ENCODE measurements at places on chromosomes 7 and 10.
A peak's percentile ranks its signal among the peaks of the same experiment; 100 is the strongest.

GRCh38 chr10:95646160-95646559 lies 10.4 kb downstream of the ALDH18A1 start:
- no peak for DNase-seq

GRCh38 chr10:79417731-79418130 lies 27.7 kb downstream of the ZCCHC24 start:
- DNase-seq: no peak

- peak; percentile 55 for DNase-seq
Measured at GRCh38 chr7:127890726-127891125, 140.5 kb downstream of the LRRC4 start.

DNA sequence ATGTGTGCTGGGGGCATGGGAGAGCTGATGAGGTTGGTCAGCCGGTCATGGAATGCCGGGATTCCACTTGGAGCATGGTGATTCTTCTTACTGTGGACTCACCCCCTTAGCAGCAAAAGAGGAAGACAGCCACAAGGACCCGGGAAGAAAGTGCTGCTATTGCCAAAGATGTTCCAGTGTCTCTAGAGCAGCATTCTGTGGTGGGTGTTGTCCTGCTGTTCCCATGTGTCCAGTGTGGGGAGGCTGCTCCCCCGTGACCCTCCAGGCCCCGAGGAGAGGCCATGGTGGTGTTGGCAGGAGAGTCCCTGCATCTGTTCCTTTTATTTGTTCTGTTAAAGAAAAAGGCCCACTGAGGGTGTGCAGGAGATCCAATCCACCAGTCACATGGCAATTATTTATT lies 499.4 kb downstream of the RPS24 start:
- DNase-seq: no peak

DNA sequence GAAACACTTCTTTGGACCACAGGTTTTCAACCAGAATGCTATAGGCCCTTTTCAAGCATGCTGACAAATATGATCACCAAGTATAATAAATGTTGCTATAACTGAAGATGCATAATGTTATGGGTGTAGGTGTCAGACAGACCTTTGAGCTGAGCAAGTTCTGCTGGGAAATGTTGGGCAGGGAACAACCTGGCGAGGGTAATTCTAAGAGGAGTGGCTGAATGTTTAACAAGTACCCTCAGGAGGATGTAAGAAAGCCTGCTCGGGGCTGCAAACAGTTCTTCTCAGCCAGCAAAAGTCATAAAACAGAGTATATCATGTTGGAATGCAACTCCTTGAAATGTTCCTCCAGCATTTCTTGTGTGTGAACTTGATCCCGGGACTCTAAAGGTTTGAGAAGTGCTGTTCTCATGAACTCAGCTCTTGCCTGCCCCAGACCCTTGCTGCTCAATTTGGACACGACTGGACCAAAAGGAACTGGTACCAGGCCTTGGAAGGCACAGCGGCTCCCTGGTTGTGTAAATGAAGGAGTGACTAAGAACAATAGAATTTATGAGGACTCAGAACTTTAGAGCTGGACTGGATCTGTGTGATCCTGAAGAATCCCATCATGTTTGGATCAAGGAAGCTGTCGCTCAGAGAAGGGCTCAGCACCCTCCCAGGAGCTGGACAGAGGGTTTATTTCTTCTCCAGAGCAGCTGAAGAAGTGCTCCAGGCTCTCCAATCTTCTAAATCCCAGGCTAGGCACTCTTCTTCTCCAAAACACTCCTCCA lies 143.2 kb upstream of the ANK3 start:
- no peak for DNase-seq

DNA sequence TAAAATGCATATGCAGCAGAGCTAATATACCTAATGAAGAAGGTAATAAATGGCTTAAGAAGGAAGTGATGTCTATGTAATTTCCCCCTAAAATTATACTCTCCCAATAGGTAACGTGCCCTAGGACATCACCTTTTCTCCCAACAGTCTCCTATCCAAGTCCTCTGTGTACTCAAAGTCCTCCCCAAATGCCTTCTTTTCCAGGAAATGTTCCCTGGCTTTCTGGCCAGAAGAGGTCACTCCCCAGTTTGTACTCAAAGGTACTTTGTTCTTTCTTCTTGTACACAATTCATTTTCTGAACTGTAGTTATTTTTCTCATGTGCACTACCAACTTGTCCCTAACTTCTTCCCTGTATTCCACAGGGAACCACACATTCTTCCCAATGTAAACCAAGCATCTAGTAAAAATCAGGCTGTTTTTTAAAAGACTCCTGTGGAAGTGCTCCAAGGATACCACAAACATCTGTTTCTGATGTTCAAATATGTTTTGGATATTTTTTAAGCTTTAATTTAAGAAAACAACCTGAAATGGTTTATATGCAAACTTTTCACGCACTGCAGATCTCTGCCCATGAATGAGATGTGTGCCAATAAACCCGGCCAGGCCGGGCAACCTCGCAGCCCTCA lies 262.3 kb upstream of the KLF14 start:
- DNase-seq: no peak

GRCh38 chr10:35326466-35327235 lies 9.7 kb upstream of the CCNY start:
- no peak for DNase-seq

DNA sequence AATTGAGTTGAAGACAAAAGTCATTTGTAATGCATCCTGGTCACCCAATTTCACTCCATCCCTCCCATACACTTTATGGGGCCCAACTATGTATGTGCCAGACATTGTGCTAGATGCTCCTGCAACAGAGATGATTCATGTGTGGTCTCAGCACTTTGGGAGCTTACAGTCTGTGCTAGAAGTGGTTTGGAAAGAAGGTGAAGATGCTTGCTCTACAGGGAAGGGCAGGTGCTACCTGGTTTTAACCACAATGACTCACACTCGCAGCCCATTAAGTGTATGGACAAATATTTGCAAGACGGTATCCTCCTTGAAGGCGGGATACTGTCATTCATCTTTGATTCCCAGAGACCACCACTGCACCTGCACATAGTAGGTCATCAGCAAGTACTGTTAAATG lies 257.6 kb downstream of the OTUD1 start:
- DNase-seq: no peak

GRCh38 chr10:112689327-112690072 lies 242.5 kb downstream of the VTI1A start:
- DNase-seq: no peak

GRCh38 chr10:14118953-14119352 lies 211.8 kb downstream of the FRMD4A start:
- no peak for DNase-seq

GRCh38 chr7:5204546-5204945 lies 14.5 kb downstream of the WIPI2 start:
- no peak for DNase-seq

DNA sequence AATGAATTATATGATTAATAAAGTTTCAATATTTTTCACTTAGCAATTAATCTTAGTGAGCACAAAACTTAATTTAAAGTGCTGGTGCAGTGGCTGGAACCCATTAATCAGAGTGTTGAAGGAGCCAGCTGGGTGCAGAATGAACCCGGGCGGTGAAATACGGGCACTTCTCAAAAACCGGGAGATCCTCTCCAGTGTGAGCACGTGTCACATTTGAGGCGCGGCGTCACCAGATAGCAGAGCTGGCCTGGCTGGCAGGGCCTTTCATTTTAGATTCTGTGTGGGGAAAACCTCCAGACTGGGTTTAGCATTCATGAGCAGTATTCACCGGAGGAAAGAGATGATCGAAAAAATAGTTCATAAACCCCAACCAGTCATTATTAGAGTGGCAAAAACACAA lies 34.5 kb upstream of the CTBP2 start:
- no peak for DNase-seq

- no peak for DNase-seq
Measured at GRCh38 chr7:99428972-99429566, 9.5 kb downstream of the PTCD1 start.

- no peak for DNase-seq
Measured at GRCh38 chr10:63866075-63866746, 345.0 kb downstream of the REEP3 start.

DNA sequence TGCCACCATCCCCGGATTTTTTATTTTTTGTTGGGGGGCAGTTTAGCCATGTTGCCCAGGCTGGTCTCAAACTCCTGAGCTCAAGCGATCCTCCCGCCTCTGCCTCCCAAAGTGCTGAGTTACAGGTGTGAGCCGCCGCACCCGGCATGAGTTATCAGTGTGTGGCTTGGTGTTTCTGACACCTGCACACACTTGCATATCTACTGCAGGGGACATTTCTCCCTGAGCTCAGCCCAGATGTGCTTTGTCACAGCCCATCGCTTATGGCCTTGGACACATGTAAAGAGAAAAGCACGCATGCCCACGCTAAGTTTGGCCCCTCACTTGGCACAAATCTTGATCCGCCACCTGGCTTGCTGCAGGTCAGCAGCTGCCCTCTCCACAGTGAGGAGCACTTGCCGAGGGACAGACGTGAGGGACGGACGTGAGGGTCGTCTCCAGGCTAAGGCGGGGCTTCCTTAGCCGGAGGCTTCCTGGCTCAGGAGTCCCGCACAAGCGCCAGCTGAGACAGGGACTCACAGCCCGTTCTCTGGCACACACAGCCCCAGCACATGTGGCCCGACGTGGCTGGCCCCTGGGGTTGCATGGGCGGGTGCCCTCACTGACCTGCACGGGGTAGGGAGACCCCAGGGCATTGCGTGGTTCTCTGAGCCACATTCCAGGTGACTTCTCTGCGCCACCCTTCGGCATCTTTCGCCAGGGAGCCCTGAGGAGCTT lies 11.8 kb downstream of the CYP2W1 start:
- DNase-seq: no peak

DNA sequence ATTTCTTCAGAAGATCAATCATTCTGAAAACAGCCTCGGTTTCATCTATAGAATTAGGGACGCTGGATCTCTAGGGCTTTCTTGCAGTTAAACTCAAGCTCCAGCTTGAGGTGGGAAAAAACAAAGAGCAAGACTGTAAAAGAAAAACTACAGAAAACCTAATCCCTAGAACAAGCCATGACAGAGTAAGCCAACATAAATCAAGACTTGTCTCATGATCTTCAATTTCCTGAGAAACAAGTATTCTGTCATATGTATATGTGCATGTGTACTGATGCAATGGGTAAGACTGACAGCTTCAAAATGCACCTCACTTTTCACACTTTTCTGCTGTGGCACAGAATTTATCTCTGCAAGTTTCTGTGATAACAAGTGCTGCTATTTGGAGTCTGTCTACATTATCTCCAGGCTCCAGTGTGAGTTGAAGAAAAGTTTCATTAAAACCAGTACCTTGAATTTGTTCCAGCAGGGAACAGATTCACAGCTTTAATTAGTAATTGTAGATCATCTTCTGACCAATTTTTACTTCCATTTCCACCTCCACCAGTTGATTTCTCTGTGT lies 19.2 kb downstream of the PMPCB start:
- DNase-seq: no peak

GRCh38 chr7:101770466-101770865 lies 47.0 kb upstream of the CUX1 start:
- DNase-seq: no peak

DNA sequence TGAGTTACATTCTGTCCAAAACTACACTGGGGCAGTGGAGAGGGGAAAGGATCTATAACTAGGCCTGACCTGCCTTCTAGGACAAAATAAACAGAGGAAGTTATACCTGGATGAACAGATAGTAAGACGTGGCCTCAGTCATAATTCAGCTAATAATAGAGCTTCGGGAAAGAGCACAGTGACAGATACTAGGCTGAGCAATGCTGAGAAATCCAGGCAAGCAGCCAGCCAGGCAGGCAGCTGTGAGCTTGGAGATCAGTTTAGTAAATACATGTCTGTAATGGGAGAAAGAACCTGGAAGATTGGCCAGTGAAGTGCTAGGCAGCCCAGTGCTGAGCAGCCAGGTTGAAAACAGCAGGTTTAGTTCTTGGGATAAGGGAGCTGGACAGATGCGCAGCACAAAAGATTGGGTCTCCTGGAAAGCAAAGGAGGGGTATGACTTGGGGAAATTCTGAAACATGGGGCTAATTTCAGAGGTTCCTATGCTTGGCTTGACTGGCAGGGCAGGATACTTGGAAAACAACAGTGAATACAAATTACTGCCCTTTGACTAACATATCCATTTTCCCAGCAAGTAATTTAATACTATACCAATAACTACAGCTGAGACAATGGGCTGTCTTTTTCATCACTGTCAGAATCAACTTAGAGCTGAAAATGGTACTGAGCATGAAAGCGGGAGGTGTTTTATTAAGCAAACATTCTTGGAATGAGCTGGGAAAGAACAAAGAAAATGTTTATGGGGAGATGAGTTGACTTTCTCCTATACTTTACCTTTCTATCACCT lies 140.8 kb downstream of the DGKB start:
- no peak for DNase-seq

GRCh38 chr7:113267271-113267670 lies 148.9 kb upstream of the SMIM30 start:
- DNase-seq: no peak

DNA sequence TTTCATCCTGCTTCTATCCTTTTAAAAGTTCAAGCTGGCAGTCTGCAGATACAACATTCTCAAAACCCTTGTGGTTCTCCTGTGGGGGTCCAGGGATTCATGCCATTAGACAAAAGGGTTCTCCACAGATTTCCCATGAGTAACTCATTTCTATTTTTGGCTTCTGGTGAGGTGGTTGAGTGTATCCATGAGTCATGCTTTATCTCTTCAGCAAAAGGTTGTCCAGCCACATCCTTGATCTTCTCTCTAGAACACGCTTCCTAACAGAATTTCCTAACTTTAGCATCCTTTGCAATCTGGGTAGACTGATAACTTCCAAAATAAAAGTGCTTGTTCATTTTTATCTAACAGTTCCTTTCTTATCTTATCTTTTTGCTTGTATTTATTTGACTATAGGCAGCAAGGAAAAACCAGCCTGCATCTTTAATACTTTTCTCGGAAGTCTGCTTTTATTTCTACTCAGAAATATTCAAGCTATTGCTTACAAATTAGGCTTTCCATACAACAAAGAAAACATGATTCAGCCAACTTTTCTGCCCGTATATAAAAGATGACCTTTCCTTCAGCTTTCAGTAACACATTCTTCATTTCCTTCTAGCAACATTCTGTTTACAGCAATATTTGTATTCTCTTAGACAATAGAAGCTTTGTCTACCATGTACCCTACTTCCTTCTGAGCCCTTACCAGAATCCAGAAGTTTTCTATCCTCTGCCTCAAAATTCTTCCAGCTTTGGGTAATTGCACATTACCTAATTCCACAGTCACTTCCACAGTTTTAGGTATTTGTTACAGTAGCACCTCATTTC lies 79.3 kb upstream of the IL6 start:
- no peak for DNase-seq

DNA sequence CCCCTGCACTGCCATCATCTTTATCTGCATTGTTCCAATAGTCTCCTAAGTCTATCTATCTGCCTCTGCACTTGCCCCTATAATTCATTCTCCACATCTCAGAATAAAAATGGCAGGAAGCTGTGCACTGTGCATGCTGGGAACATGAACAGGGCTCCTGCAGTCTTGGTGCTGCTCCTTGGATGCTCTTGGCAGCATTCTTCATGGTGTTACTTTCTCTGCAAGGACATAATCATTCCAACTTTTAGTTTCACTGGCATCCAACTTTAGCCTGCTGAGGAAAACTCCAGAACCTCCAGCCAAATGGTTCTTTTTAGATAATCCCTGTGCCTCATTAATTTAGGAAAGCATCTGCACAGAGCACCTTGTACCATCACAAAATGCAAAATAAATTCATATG lies 208.3 kb downstream of the STK31 start:
- DNase-seq: no peak

- no peak for DNase-seq
Measured at GRCh38 chr10:95229724-95230627, 35.9 kb downstream of the ACSM6 start.

- DNase-seq: no peak
Measured at GRCh38 chr10:132904814-132905649, 37.3 kb downstream of the CFAP46 start.

GRCh38 chr7:2983586-2983985 lies 60.1 kb downstream of the CARD11 start:
- DNase-seq: no peak
